ENCODE measurements at places on chromosomes 12 and 14. TPM values are rescaled to one million over a fixed set of nuclear protein-coding genes. Genes with fewer than 3 reads are reported as not detected.
A peak's percentile ranks its signal among the peaks of the same experiment; 100 is the strongest.

AGAP2 gene
- total RNA-seq = 0.17 TPM

- peak within 1 kb of the TSS; percentile 58 for H3K27ac ChIP-seq
- peaks cover 3% of the 10 kb centered on the region for H3K27me3 ChIP-seq
- peak within 1 kb of the TSS; percentile 87 for H3K4me3 ChIP-seq
- DNase-seq = no peak
These were observed at the start of gene AKT1 for GRCh38 chr14:104794993-104795780. Gene AKT1, minus strand, starts transcription at chr14:104795748. Its CDS starts 3,105 bp downstream, at chr14:104792643.

IQSEC3 gene
- 0.46 TPM for total RNA-seq

KRT3 gene
- total RNA-seq = 0.43 TPM

OTX2 gene
- total RNA-seq = 8.2 TPM

DNA sequence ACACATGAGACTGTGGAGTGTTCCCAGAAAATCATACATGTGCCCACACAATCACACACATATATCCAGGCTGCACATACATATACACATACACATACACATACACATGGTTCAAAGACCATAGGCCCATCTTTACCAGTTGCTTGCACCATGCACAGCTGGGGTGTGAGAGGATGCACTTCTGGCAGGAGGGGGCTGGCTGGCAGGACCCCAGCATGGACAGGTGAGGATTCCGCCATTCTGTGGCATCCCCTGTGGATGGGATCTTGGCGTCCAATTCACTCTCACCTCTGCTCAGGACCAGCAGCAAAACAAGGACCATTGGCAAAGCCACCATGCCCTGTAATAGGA, 7.0 kb downstream of the ITGB7 start:
- H3K4me3 ChIP-seq = no peak overlapping the region
- DNase-seq = no peak
- H3K36me3 ChIP-seq = no peaks in the 10 kb centered on the region
- H3K27me3 ChIP-seq = no peaks in the 10 kb centered on the region

GRCh38 chr14:55279384-55279783, 8.2 kb downstream of the FBXO34 start:
- DNase-seq = no peak
- no peaks in the 10 kb centered on the region for H3K27me3 ChIP-seq
- peaks cover 7% of the 10 kb centered on the region for H3K4me1 ChIP-seq
- H3K27ac ChIP-seq = no peak overlapping the region

- no peak overlapping the region for H3K4me3 ChIP-seq
- H3K4me1 ChIP-seq = no peaks in the 10 kb centered on the region
- no peaks in the 10 kb centered on the region for H3K36me3 ChIP-seq
- peak; percentile 16 for DNase-seq
These were observed 176.7 kb downstream of the PAH start for GRCh38 chr12:102740141-102740955.

NR4A1 gene
- 1.6 TPM for total RNA-seq

CLEC7A gene
- total RNA-seq = 1.4 TPM

GRCh38 chr12:33813536-33813935, 208.8 kb upstream of the ALG10 start:
- H3K4me3 ChIP-seq = no peak overlapping the region
- H3K36me3 ChIP-seq = no peaks in the 10 kb centered on the region
- no peak overlapping the region for H3K27ac ChIP-seq
- H3K27me3 ChIP-seq = no peaks in the 10 kb centered on the region

DNA sequence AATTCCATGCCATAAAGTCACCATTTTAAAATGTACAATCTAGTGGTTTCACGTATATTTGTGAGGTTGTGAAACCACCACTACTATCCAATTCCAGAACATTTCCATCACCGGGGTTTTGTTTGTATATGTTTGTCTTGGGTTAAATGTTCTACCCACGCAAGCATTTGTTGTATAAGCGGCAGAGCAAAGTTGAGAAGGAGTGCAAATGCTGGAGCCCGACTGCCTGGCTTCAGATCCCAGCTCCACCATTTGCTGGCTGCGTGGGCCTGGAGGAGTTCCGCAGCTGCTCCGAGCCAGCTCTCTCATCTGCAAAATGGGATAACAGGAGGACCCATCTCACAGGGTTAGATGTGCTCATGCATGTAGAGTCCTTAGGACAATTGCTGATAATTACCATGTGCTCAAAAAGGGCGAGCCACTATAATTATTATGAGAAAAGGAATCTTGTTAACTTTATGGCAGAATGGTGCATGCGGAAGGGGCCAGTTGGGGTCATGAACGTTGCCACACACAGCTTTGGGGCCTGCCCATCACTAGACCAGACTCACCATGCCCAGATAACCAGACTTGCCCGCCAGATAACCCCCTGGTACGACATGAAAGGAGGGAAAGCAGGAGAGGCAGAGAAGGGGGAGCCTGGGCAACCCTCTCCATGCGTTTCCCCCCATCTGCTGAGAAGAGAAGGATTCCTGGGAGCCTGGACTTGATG, 6.4 kb downstream of the ACTN1 start:
- peaks cover 90% of the 10 kb centered on the region for H3K4me1 ChIP-seq
- DNase-seq = no peak
- H3K4me3 ChIP-seq = no peak overlapping the region

DNA sequence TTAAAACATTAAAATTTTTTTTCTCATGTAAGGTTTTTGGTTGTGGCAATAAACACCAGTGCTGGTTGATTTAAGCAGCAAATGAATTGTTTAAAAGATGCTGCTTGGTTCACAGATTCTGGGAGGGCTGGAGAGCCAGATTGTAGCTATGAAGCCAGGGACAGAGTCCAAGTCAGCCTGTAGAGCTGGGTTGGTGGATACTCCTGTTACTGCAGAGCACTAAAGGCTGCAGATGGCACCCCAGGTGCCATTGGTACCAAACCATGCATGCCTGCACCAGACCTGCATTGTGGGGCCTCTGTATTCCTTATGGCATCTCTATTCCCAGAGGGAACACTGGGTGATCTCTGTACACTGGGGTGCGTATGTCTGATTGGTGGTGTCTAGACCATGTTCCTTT, 113.3 kb downstream of the SNAPC1 start:
- DNase-seq = no peak
- H3K36me3 ChIP-seq = no peaks in the 10 kb centered on the region
- no peak overlapping the region for H3K27ac ChIP-seq

- no peaks in the 10 kb centered on the region for H3K36me3 ChIP-seq
- H3K4me3 ChIP-seq = no peak overlapping the region
- H3K27ac ChIP-seq = no peak overlapping the region
- no peak for DNase-seq
These were observed 200.6 kb upstream of the TBX3 start for GRCh38 chr12:114884575-114884974.

GRCh38 chr12:64395739-64396138, 5.2 kb upstream of the C12orf56 start:
- no peaks in the 10 kb centered on the region for H3K4me1 ChIP-seq
- no peak overlapping the region for H3K27ac ChIP-seq
- no peak for DNase-seq
- H3K4me3 ChIP-seq = no peak overlapping the region
